GM03348 (cell line): ENCODE measurements at places on chromosomes 13 and 19.

DNA sequence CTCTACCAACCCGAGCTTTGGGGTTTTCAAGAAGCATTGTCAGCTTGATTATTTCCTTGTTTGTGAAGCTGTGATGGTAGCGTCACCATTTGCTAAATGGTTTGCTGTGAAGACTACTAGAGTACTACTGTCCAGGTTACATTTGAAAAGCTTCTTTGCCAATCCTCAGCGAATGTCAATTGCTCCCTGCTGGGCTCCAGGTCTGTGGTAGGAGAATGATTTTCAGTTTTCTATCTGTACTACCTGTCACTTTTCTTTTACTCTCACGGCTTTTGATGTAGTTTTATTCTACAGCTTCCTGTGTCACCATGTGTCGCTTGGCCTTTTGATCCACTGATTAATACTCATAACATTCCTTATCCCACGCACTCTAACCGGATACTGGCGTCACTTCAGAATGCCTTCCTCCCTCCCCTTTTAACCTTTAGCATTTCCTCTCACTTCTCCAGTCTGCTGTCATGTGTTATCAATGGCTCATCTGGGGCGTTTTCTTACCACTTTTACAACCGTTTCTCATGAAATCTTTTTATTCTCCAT lies 7.5 kb upstream of the GPR183 start:
- DNase-seq = no peak

DNA sequence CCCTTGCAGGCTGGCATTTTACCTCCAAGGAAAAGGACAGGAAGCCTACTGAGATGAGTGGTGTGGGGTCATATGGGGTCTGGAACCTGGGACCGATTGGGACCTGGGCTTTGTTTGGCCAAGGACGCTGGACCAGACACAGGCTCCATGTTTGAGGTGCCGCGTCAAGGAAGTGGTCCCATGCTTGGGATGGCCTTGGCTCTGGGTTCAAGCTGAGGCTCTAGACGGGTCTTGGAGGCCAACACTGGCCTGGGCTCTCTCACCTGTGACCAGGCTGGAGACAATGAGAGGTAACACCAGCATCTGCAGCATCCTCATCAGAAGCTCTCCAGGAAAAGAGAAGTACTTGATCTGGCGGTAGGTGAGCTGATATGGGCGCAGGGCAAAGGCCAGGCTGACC lies 8.2 kb downstream of the SLC1A6 start:
- DNase-seq = no peak

DNA sequence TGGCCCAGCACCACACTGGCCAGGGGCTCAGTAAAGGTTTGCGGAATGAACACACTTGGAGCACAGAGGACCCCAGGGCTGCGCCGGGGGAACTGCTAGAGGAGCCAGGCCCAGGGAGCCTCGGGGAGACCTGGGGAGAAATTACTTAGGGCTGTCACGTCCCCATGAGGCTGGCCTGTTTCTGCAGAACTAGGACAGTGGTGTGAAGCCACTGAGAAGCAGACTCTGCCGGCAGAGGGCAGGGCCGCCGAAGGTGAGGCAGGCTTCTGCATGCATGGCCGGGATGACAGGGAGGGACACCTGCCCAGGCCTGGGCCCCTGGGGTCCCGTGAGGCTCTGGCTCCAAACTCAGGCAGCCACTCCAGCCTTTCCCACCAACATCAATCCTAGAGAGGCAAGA lies 26.4 kb downstream of the ELAVL1 start:
- DNase-seq = no peak

- no peak for DNase-seq
These were observed 38.2 kb downstream of the COL4A2 start for GRCh38 chr13:110345266-110345665.

- DNase-seq = peak; percentile 68
These were observed 63.3 kb downstream of the DHRS12 start for GRCh38 chr13:51740698-51741097.

GRCh38 chr19:54517483-54517882 lies 14.9 kb downstream of the LAIR2 start:
- peak; percentile 30 for DNase-seq

- DNase-seq = no peak
These were observed 3.0 kb downstream of the PGLYRP2 start for GRCh38 chr19:15476325-15476724.

GRCh38 chr19:47531640-47532387 lies 17.0 kb upstream of the NAPA start:
- no peak for DNase-seq

- no peak for DNase-seq
These were observed 4.2 kb downstream of the DHX34 start for GRCh38 chr19:47353307-47353712.

DNA sequence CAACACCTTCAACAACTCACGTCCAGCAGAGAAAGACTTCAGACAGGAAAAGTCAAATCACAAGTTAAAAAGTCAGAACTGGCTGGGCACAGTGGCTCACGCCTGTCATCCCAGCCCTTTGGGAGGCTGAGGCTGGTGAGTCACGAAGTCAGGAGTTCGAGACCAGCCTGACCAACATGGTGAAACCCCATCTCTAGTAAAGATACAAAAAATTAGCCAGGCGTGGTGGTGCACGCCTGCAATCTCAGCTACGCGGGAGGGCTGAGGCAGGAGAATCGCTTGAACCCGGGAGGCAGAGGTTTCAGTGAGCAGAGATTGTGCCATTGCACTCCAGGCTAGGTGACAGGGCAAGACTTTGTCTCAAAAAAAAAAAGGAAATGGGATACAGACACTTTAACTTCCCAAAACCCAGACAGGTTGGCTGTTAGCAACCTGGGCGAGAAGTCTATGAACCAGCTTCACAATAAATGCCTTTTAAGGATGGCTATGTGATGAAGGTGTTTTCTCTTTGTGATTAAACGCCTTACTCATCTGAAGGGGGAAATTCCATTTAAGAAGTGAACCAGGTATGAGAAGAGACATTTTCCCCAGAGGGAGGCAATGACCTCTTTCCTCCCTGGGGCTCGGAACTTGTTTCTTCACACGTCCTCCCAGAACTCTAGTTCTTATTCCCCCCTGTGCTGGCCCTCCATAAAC lies 80.4 kb downstream of the INSR start:
- DNase-seq = no peak

DNA sequence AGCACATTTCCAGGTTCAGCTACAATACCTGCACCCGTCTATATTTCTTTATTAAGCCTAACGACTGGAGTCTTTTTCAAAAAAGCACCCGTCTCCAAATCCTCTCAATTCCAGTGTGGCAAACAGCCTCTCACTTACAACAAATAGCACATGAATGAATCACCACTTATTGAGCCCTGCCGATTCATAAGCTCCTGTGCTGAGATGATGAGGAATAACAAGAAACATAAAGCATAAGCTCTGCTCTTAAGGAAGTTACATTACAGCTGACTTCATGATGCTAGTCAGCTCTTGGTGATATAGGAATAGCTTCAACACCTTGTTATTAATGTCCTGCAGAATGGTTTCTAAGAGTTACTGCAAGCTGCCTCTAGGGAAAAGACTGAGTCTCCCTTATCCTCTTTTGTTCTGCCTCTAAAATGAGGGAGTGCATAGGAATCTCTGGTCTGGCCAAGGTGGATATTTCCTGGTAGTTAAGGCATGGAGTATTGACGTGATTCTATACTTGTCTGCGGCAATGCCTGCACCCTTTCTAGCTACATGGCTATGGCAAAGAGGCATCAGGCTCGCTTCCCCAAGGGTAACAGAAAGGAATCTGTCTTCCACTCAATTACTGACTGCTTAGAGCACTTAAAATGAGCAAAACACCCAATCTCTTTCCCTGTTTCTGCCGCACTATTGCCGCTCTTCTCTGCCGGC lies 195.7 kb downstream of the KLF12 start:
- DNase-seq = peak; percentile 75

- peak; percentile 83 for DNase-seq
These were observed 20.9 kb downstream of the CAPS start for GRCh38 chr19:5934774-5935472.

DNA sequence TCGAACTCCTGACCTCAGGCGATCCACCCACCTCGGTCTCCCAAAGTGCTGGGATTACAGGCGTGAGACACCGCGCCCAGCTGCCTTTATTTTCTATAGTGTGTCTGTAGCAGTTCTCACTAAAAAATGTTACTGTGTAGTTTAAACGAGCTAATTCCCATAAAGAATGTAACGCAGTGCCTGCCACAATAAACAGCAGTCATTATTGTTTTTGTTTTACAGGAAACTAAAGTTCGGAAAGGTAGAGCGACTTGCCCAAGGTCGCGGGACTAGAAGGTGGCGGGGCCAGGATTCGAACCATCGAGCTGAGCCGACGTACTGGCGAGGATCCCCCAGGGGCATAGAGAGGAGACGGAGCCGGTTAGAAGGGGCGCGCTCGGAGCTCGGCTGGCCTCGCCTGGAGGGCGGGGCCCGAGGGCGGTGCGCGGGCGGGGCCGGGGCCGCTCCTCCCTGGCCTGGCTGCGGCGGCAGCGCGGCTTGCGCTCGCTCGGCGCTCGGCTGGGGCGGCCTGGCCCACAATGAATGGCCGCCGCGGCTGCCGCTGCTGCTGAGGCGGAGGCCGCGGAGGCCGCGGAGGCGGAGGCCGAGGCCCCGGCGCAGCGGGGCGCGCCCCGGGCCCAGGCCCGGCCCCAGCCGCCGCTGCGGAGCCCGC lies at the start of gene NACC1:
Gene NACC1, plus strand, starts transcription at position 493 of the 652 bp plus-strand sequence. CDS start 16,944 bp downstream, outside the sequence.
- DNase-seq = peak; percentile 99

GRCh38 chr19:29467824-29468401 lies 57.9 kb upstream of the VSTM2B start:
- DNase-seq = peak; percentile 1

- peak; percentile 36 for DNase-seq
These were observed 483.2 kb downstream of the DIAPH3 start for GRCh38 chr13:59680429-59681024.

DNA sequence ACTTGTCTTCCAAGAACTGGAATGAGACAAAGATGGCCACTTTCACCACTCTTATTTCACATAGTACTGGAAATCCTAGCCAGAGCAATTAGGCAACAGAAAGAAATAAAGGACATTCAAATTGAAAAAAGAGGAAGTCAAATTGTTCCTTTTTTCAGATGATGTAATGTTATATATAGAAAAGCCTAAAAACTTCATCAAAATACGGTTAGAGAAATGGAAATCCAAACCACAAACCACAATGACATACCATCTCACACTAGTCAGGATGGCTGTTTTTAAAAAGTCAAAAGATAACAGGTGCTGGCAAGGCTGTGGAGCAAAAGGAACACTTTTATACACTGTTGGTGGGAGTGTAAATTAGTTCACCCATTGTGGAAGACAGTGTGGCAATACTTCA lies 113.3 kb upstream of the SPRY2 start:
- no peak for DNase-seq

DNA sequence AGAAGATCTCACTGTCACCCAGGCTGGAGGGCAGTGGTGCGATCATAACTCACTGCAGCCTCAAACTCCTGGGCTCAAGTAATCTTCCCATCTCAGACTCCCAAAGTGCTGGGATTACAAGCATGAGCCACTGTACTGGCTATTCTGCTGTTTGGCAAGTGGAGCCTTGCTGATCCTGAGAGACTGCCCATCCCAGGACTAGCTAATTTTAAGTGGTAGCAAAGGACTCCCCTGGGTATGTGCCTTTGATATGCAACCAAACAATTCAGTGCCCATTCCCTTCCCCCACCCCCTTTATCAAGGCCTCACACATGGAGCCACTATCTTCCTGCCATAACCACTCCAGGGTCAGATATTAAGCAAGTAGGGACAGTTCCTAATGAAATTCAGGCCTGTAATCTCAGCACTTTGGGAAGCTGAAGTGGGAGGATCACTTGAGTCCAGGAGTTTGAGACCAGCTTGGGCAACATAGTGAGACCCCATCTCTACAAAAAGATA lies 17.0 kb upstream of the ZNF460 start:
- no peak for DNase-seq

DNA sequence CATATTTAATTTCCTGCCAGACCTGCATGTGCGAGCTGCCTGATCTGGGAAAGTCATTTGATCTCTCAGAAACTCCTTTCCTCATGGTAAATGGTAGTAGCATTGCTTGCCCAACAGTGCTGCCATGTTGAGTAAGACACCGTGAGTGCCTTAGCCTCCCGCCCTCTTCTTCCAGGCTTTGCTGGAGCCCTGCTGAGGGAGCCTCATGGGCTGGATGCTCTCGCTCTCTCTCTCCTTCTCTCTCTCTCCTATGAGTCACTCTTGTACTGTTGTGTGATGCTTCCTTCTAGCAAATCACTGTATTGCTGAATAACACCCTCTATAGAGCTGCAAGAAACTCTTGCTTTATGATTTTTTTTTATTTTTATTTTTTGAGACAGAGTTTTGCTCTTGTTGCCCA lies 365.5 kb downstream of the UQCRFS1 start:
- DNase-seq = peak; percentile 18

GRCh38 chr13:103395139-103395538 lies 328.9 kb upstream of the SLC10A2 start:
- no peak for DNase-seq

GRCh38 chr13:36445278-36445677 lies 13.0 kb downstream of the CCNA1 start:
- no peak for DNase-seq

GRCh38 chr13:41268764-41269163 lies 5.4 kb upstream of the MTRF1 start:
- no peak for DNase-seq

DNA sequence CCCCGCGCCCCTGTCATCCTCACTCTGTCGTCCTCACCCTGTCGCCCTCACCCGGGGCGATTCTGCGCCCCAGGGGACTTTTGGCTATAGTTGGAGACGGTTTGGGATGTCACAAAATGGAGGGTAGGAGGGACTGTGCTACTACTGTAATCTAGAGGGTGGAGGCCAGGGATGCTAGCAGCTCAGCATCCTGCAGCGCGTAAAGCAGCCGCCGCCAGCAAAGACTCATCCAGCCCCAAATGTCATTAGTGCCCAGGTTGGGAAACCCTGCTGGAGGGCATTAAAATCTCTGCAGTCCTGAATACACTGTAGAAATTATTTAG lies 362 bp downstream of the ZNF557 start:
- DNase-seq = no peak

DNA sequence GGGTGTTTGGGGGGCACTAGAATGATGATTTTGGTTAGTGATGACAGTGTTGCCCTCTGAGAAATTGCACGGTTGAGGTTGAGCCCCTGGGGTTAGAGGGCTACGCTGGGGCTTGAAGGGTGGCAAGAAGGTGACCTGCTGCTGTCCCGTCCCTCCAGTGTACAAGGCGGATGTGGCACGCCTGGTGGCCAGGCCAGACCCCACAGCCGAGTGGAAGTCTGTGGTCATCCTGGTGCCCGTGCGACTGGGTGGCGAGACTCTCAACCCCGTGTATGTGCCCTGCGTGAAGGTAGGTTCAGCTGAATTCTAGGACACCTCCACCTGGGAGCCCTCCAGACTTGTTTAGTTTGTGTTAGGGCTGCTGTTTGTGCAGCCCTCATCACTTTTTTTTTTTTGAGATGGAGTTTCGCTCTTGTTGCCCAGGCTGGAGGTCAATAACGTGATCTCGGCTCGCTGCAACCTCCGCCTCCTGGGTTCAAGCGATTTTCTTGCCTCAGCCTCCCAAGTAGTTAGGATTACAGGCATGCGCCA lies 5.1 kb downstream of the ATG4D start:
- DNase-seq = no peak

- peak; percentile 78 for DNase-seq
These were observed 239.7 kb upstream of the MAB21L1 start for GRCh38 chr13:35716186-35716585.

DNA sequence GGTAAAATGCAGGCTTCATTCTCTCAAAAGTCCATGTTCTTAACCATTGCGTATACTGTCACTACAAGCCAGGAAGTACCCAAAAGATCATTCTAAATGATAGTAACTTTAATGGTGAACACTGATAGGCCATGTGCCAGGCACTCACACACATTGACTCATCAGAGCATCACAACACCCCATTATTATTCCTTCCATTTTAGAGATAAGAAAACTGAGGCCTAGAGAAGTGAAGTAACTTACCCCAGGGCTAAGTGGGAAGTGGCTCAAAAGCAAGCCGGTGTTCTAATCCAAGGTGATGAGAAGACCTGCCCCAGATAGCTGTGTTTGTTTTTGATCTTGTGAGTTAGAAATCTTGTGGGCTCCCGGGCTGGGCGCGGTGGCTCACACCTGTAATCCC lies 1.4 kb upstream of the PHLDB3 start:
- DNase-seq = no peak
